ENCODE measurements at places on chromosomes 2 and 18. TPM values are rescaled to one million over a fixed set of nuclear protein-coding genes. Genes with fewer than 3 reads are reported as not detected.
A peak's percentile ranks its signal among the peaks of the same experiment; 100 is the strongest.

GRCh38 chr2:150997702-150998440 is 263.8 kb downstream of the RBM43 start:
- H3K27ac ChIP-seq: no peak overlapping the region
- DNase-seq: no peak
- H3K36me3 ChIP-seq: no peaks in the 10 kb centered on the region
- H3K4me3 ChIP-seq: no peak overlapping the region
- H3K4me1 ChIP-seq: no peaks in the 10 kb centered on the region

- no peaks in the 10 kb centered on the region for H3K27me3 ChIP-seq
- H3K27ac ChIP-seq: no peak overlapping the region
- H3K4me3 ChIP-seq: peak overlapping the region; percentile 43
- no peaks in the 10 kb centered on the region for H3K4me1 ChIP-seq
- no peaks in the 10 kb centered on the region for H3K36me3 ChIP-seq
These were observed 272.3 kb downstream of the CDH20 start for GRCh38 chr18:61605376-61606067.

DNA sequence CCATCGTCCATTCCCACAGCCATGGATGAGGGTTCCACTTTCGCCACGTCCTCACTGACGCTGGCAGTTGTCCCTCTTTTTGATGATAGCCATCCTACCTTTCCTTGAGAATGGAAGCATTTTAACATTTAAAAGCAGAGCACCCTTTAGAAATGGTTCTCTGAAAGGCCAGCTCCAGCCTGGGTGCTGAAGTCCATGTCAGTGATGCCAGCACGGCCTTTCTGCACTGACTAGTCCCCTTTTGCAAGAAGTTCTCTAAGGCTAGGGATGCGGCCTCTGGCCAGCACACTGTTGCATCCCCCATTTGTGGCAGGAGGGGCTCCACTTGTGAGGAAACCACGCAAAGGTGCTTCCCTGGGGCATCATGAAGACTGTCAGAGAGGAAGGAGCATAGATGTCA is 203.5 kb downstream of the MGAT5 start:
- H3K27me3 ChIP-seq: no peaks in the 10 kb centered on the region
- no peaks in the 10 kb centered on the region for H3K36me3 ChIP-seq
- no peak for DNase-seq
- H3K27ac ChIP-seq: no peak overlapping the region
- H3K4me3 ChIP-seq: no peak overlapping the region
- no peaks in the 10 kb centered on the region for H3K4me1 ChIP-seq

DNA sequence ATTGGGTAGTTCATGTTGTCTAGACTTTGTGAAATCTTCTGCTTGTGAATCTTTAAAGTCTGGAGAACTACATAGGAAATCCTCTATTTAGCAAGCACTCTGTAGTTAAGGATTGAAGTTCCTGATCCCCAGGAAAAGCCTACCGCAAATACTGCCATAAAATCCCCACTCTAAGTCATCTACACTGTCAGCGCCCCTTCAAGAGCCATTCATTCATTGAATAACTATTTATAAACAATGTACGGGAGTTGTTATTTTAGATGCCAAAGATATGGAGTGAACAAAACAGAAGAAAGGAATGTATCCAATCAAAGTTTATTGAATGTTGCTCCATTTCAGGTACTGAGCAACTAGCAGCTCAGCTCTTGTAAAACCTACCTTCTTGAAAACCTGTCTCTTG is 36.5 kb upstream of the SLC39A10 start:
- no peak for DNase-seq
- H3K36me3 ChIP-seq: no peaks in the 10 kb centered on the region
- no peaks in the 10 kb centered on the region for H3K4me1 ChIP-seq

GRCh38 chr18:21054252-21054821 is 57.3 kb downstream of the ROCK1 start:
- H3K4me1 ChIP-seq: peaks cover 14% of the 10 kb centered on the region
- no peak overlapping the region for H3K4me3 ChIP-seq
- no peak for DNase-seq
- no peak overlapping the region for H3K27ac ChIP-seq
- no peaks in the 10 kb centered on the region for H3K27me3 ChIP-seq
- no peaks in the 10 kb centered on the region for H3K36me3 ChIP-seq

DNA sequence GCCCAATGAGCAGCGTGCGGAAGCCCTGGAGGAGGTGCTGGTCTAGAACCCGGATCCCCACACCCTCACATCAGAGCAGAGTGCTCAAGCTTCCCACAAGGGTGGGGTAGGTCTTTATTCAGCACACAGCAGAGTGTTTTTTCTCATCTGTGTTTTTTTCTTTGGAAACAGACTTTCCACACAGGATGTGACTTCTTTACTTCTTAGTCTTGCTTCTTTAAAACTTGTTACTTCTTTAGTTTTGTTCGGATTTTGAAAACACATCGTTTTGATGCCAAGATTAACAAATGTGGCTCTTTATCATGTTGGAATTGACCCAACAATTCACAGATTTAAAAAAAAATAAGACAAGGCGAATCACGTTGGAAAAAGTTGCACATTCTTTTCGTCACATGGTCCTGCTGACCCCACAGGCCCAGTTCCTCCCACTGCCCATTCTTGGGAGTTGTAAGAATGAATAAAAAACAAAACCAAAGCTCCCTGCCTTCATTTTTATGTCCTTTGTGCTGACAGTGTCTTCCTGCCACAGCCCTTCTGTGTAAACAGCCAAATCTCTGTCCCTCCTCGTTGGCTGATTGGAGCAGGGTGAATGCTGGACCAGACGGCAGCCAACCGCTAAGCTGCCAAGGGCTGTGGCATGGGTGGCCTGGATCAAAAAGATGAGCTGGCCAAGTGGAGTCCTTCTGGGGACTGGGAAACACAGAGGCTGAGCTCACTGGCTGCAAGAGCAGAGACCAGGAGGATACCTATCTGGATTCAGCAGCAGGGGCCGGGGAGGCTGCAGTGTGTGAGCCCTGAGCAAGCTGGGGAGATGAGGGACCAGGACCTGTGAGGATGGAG is 81.6 kb downstream of the TWIST2 start:
- no peaks in the 10 kb centered on the region for H3K4me1 ChIP-seq
- H3K27ac ChIP-seq: no peak overlapping the region
- no peaks in the 10 kb centered on the region for H3K27me3 ChIP-seq
- no peak overlapping the region for H3K4me3 ChIP-seq
- peak; percentile 73 for DNase-seq

Gene ANKRD30BL
- not detected for total RNA-seq

Gene CAPN14
- 0.21 TPM for total RNA-seq

Gene SPTBN1
- total RNA-seq: 540 TPM

Gene ZSCAN30
- total RNA-seq: 27.1 TPM

Gene RIT2
- not detected for total RNA-seq

Gene CGREF1
- total RNA-seq: 8.1 TPM

Gene EML4
- total RNA-seq: 41.9 TPM

Gene FLACC1
- 6.7 TPM for total RNA-seq
